ENCODE measurements at places on chromosomes 5 and 9.

DNA sequence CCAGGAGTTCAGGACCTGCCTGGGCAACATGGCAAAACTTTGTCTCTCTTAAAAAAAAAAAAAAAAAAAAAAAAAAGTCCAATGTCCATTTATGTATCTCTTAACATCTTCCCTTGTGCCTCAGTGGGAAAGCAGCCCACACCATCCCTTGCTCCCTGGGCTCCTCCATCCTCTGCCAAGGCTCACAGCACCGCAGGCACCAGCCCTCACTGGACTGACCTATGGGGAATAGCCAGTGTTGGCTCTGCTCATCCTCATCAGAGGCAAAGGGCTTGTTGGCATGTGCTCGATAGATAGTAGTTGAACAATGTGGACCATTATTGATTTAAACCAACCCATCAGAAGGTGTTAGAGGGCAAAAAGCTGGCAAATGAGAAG is 61.8 kb upstream of the LRRTM2 start:
- no peak for DNase-seq

GRCh38 chr5:89276566-89277305 is 393.8 kb upstream of the MEF2C start:
- DNase-seq: no peak

GRCh38 chr5:73444499-73445438 is 3.8 kb downstream of the FOXD1 start:
- DNase-seq: no peak

DNA sequence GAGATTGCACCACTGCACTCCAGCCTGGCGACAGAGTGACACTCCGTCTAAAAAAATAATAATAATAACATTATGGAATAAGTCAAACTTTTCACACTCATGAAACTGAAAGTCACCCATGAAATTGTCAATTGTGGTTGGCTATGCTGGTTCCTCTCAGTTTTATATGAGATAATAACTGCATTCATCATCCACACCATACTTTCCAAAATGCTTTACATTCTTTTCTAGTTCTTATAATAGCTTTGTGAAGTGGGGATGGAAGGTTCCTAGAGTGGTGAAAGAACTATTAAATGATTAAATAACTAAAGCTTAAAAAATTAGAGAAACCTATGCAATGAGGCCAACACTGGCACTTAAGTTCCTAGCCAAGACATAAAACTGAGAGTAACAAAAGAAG is 12.6 kb upstream of the ASPN start:
- DNase-seq: no peak

DNA sequence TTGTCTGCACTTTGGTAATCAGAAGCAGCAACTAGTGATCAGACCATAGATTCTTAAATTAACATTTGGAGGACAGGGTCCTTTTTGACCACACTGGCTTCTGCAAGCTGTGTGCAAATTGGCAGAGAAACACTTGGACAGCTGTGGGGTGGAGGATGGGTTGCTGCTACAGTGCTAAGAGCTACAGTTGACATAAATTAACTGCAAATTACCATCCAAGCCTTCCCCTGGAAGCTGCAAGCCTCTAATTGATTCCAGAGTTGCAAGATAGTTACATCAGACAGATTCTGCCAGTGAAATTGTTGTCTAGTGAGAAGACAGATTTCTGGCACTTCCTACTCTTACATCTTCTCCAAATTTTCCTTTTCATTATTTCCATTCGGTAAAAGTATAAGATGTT is 517.7 kb downstream of the DIRAS2 start:
- DNase-seq: no peak

GRCh38 chr5:95177456-95177855 is 107.4 kb downstream of the MCTP1 start:
- no peak for DNase-seq

DNA sequence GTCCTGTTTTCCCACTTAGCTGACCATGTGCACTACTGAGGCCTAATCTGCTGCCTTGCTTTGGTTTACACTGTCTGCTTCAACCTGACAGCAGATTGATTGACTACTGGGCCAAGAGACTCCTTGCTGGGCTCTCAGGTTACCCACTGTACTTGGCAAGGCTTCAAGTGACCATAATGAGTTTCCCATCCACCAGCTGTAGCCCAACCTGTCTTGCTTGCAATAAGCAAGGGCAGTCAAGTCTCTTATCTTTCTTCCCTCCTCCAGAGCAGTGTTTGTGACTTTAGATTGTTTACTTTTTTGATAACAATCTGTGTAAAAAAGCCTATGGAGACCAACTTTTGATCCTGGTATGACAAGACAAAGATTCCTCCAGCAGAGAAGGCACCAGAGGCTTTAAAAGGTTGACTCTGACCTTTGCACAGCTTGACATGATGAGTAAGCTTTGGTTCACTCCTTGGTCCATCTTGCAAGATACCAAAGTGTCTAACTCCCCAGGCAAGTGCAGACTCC is 912.3 kb upstream of the SEMA6A start:
- no peak for DNase-seq

GRCh38 chr5:174737330-174737729 is 12.9 kb downstream of the MSX2 start:
- no peak for DNase-seq

GRCh38 chr5:135433681-135434426 is 13.3 kb downstream of the DCANP1 start:
- no peak for DNase-seq

DNA sequence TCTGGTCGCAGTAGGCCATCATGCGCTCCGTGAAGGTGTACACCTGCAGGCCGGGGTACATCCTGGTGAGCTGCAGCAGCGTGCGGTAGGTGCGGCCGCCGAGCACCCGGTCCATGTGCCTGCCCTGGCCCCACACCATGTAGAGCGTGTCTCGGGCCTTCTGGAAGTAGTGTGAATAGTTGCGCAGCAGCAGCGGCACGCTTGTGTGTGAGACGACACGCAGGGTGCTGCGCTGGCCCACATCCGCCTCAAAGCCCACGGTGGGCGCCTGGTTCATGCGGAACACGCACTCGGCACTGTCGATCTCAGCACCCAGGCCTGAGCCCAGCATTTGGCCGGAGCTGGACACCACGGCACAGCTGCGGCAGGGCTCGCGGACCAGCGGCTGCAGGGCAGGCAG is 4.5 kb downstream of the ST6GALNAC4 start:
- DNase-seq: no peak

- DNase-seq: no peak
Observed at GRCh38 chr9:128214571-128215490, 11.7 kb downstream of the DNM1 start.

DNA sequence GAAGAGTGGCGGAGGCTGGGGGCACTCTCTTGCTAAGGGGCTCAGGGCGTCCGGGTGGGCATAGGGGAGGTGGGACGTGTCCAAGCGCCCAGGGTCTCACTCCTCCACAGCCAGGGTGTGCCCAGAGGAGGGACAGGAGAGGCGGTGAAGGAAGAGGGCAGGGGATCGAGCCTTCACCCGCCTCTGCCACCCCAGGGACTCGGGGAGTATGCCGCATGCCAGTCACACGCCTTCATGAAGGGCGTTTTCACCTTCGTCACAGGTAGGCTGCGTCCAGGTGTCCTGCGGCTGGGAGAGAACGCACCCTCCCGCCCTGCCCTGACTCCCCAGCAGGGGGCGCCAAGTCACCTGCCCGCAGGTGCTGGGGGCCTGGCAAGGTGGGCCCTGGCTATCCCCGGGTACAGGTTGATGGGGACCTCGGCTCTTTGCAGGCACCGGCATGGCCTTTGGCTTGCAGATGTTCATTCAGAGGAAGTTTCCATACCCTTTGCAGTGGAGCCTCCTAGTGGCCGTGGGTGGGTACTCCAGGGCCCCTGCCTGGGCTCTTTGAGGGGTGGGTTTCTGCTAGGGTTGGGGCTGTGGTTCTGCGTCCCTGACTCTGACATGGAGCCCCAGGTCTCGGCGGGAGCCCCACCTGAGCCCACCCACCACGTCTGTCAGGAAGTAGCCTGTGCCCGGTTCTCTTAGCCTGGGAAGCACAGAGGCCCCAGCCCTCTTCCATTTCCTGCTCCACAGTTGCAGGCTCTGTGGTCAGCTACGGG is 552 bp downstream of the TMEM141 start:
- peak; percentile 42 for DNase-seq

GRCh38 chr5:151570512-151571269 is 20.4 kb downstream of the FAT2 start:
- DNase-seq: no peak

DNA sequence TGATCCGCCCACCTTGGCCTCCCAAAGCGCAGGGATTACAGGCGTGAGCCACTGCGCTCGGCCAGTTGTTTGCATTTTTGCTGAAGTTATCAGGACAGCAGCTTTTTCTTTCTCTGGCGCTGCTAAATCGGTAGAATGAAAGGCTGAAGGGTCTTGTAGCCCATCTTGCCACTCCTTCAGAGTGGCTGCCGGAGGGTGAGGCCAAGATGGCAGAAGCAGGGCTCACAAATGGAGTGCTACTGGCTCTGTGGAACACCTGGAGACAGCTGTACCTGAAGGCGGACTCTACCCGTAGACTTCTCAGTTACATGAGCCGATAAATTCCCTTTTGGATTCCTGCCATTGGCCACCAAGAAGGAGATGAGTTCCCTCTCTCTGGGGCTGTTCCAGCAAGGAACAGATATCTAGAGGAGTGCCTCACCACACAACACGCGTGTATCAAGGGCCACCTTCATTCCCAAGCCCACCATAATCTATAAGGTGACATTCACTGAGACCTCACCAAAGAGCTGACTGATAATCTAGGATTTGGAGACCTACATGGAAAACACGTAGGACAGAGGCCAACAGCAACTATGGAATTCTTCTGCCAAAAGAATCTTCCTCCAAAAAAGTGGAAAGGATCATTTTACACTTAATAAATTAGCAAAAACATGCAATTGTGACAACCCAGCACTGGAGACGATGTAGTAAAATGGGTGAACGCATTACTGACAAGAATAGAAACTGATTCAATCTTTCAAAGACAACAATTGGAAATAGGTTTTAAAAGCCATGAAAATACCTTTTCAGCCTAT is 21.8 kb downstream of the STK10 start:
- DNase-seq: no peak

DNA sequence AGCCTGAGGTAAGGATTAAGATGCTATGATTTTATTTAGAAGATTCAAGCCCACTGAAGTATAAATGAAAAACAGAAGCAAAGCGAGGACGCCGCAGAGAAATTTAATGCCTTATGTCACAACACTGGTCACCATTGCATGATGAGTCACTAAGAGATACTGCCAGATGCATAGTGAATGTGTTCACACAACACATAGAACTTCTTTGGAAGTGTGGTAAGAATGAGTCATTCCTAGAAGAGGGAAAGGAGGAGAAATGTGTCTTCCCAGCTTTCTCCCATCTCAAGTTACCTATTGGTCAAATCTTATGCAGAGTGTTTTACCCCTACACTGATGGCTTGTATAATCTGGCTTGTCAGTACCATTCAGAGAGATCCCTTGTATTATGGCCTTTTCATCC is 465.3 kb upstream of the ARRDC3 start:
- DNase-seq: no peak

DNA sequence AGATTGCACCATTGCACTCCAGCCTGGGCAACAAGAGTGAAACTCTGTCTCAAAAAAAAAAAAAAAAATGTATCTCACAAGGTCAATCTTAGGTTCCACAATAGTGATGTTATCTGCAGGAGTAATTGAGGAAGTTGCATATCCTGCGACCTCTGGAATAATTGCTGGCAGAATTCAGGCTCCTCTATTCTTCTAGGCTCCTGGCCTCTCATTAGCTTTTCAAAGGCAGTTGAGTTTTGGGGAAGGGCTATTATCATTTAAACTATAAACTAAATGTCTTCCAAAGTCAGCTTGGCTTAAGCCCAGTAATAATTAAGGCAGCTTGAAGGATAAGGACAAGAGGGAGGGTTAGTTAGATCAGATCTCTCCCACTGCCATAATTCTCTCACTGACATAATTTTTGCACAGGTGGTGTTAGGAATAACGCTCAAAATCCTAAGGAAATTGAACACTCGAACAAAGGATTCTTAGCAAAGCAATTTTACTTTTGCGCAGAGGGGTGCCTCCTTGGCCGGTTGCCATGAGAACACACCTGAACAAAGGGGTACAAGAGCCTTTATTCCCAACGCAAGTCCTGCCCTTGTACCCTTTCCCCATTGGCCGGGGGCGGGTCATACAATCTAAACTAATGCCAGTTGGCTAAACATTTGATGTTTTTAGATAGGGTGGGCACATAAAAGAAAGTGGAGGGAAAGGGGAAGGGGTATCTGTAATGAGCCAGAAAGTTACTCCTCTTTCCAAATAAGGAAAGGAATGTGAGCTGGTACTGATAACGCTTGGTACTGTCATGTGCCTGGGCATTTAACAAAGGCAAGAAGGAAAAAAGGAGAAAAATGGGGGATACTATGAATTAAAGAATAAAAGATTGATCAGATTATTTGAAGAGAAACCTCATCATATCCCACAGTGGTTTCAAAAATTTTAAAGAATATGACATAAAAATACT is 106.4 kb upstream of the CCNG1 start:
- DNase-seq: no peak

GRCh38 chr5:158514986-158515359 is 584.7 kb downstream of the EBF1 start:
- no peak for DNase-seq

GRCh38 chr5:139058121-139058520 is 140.0 kb downstream of the SIL1 start:
- no peak for DNase-seq

- DNase-seq: no peak
Observed at GRCh38 chr9:78001946-78002731, 29.5 kb downstream of the GNAQ start.

DNA sequence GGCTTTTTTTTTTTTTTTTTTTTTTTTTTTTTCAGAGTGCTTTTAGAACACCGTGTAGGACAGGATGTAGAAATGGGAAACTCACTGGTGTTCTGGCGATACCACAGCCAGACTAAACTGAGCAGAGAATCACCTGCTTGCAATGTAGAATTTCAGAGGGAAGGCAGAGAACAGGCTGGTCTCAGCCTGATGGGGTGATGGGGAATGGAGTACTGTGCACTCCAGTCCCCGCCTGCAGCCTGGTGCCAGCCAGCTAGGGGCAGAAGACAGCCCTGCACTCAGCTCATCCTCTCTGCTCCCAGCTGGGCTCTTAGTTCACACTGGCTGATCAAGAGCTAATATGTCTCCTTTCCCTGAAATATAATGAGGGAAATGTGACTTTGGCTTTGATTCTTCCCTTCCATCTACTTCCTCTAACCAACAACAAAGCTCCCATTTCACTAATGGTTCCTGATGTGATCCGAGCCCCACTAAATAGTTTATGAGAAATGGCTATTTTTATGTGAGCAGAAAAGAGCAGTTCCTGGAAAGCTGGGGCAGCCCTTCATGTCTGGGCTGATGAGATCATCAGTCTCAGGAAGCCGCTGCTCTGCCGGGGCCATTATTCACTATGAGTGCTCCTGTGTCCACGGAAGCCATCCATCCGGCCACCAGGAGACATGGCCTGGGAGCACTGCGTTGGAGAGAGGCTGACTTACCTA is 209.7 kb downstream of the GADD45G start:
- DNase-seq: no peak

All from stimulated activated CD4-positive, alpha-beta T cell treated with anti-CD3 and anti-CD28 coated beads, Interleukin-12 subunit alpha, Interleukin-12 subunit beta, amount 100 ng/mL, for 48 hours (primary cell).